ENCODE measurements at places on chromosomes 12 and 14.
A peak's percentile ranks its signal among the peaks of the same experiment; 100 is the strongest.

GRCh38 chr12:95443459-95443858, 30.5 kb upstream of the METAP2 start:
- no peak for DNase-seq

- DNase-seq, result peak; percentile 19
Observed at GRCh38 chr12:24861766-24862540, 86.9 kb downstream of the BCAT1 start.

DNA sequence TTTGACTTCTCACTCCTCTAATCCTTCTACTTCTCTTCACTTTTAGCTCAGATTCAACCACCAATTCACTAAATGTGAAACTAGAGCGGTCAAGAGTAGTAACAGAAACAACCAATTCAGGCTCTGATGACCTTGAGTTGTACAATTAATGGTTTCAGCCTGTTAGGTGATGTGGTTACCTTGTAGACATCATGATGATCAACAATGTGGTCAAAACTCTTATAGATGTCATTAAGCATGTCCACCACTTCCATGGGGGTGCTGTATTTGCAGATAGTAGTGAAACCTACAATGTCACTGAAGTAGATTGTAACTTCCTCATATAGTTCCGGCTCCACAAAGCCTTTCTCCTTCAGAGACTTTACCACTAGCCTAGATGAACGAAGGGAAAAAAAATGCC, 54.1 kb upstream of the PLBD1 start:
- peak; percentile 70 for DNase-seq

GRCh38 chr12:66636771-66637170, 42.1 kb downstream of the GRIP1 start:
- no peak for DNase-seq

DNA sequence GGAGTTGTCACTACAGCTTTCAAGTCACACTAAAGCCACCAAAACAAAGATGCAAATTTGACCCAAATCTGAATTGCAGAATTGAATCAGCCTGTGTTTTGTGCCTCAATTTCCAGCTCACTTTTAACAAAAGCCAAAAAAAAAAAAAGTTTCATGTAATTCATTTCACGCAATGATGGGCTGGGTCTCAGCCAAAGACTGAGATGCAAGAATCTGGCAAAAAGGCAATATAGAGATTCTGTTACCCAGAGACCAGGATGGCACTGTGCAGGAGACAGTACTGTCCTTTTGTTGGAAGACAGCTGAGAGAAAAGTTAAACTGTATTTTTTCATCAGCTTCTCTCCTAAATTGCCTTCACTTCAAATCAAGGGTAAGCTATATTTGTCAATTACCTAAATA, 205.7 kb upstream of the NPAS3 start:
- no peak for DNase-seq

GRCh38 chr14:72169521-72169920, 237.3 kb downstream of the RGS6 start:
- DNase-seq, result no peak

DNA sequence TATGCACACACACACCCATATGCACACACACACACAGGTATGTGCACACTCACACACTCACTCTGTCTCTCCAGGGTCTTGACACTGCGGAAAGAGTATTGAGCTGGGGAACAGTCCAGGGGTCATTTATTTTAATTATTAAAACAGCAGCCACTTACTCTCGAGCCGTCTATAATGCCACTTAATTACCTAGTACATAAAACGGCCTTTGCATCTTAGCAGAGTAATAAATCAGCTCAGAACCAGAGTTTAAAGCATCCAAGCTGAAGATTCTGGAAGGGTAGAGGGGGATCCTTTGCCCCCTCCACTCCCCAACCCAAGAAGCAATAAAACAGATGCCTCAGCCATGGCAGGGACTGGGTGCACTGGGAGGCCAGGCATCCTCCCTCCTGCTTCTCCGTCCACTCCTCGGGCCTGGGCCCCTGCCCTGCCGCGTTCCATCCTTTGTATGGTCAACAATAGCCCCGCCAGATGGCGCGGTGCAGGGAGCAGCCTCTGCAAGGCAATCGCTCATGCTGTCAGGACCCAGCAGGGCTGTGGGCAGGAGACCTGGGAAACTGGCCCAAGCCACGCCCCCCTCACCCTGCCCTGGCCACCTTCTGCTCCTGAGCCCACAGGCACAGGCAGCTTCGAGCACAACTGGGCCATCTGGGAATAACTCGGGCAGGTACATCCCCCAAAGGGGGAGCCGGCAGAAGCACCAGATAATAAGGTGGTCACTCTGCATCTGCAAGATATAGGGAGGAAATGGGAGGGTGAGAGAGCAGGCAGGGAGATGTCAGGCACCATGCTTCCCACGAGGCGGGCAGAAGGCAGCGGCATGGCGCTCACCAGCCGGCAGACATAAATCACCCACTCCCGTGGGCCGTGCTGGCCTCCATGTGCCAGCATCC, 40.9 kb downstream of the CCDC85C start:
- no peak for DNase-seq

- no peak for DNase-seq
Observed at GRCh38 chr14:33457617-33458016, 493.3 kb downstream of the EGLN3 start.

DNA sequence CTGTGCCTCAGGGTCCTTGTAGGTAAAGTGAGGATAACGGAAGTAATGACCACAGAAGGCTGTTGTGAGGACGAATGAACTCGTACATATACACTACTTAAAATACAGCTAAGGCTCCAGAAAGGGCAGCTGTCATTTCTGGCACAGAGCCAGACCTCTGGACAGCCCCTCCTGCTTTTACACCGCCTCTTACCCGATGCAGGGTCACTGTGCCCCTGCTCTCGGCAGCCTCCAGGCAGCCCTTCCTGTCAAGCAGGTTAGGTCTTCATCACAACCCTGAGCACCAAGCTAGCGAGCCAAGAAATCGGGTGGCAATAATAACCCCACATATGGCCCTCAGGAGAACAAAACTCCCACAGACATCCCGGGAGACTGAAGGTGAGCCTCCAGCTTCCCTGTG, 8.5 kb downstream of the TMEM229B start:
- DNase-seq, result no peak

DNA sequence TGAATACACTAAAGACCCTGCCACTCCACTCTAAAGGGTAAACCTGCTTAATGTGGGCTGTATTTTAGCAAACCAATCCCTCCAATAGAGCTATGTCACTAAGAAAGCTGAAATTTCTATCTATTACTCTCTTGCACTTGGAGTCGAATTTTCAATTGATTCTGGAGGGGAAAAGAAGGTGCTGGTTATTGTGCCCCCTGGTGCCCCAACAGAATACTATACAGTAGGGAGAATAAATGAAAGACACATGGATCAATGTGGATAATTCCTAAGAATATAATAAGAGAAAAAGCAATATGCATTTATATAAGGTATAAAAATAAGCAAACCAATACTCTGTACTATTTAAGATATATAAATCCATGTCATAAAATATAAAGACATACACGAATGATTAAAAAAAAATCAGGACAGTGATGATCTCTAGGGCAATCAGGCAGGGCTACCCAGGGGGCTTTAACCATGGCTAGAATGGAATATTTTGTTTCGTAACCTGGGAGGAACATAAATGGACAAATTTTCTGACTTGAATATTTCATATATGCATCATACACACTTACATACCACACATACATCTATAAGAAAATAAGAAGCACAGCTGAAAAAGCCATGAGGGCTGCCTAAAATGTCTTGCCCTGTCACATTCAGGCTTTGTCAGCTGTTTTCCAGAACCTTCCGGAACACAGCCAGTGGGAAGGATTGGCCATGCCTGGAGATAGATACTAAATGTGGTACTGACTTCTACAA, 54.4 kb downstream of the EFCAB11 start:
- DNase-seq, result no peak

DNA sequence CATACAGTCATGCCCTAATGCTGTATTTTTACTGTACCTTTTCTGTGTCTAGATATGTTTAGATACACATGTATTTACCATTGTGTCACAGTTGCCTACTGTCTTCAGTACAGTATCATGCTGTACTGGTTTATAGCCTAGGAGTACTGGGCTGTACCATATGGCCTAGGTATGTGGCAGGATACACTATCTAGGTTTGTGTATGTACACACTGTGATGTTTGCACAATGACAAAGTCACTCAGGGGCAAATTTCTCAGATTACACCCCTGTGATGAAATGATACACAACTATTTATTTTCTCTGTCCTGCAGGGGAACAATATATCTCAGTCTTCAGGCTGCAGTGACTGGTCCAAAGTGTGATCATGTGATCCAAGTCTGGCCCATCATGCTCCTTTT, 1076.1 kb downstream of the VRK1 start:
- DNase-seq, result no peak

Data from GM12864 (cell line).